ENCODE measurements at places on chromosomes 2 and 18.
A peak's percentile ranks its signal among the peaks of the same experiment; 100 is the strongest.

DNA sequence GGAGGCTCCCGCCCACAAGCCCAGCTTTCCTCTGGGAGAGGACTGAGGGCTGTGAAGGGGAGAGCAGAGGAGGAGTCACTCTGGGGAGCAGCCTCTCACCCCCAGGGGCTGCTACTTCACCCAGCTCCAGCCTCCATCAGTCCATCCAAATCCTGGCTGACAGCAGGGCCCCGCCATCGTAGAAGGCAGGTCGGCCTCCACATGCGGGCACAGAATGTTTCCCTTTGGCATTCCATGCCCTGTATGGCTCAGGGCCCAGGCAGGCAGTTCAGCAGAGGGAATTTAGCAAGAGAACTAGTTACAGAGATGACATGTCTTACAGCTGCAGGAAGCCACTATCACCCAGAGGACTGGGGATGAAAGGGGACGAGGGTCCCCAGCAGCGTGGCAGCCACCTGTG lies 6.4 kb upstream of the ODC1 start:
- DNase-seq, result no peak

- DNase-seq, result no peak
Observed at GRCh38 chr2:62733546-62733945, 28.0 kb downstream of the EHBP1 start.

GRCh38 chr2:223929571-223930102 lies 15.5 kb downstream of the WDFY1 start:
- DNase-seq, result no peak

DNA sequence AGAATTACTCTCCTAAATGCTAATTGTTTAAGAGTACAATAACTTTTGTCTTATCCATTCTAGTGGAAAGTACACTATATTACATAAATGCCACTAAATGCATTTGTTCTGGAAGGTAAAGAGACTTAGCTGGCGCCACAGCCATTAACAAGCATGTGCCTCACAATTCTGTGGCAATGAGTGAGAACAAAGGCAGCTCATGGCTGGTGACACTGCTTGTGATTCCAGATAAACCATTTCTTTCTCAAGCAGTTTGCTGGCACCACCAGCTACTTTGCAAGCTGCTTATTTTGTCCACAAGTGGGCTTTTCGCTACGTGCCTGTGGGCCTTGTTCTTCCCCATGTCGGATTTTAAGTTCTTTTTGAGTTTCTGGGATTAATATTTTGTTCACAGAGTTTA lies 147.6 kb upstream of the SMAD7 start:
- no peak for DNase-seq

DNA sequence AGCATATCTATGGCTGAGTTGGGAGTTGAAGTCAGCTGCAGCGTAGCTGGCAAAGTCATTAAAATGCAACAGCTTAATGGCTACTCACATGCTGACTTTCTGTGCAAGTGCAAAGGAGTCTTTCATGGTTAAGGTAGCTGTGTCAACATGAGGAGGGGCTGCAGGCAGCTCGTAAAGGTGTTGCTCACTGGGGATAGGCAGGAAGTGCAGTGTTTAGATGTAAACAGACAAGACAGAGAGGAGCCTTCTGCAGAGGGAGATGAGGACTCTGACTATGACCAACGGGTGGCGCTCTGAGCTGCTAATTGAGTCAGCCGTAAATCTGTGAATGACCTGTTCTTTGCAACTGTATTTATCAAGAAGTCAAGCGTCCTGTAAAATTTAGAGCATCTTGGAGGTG lies 22.3 kb upstream of the CAVIN2 start:
- DNase-seq, result peak; percentile 42

DNA sequence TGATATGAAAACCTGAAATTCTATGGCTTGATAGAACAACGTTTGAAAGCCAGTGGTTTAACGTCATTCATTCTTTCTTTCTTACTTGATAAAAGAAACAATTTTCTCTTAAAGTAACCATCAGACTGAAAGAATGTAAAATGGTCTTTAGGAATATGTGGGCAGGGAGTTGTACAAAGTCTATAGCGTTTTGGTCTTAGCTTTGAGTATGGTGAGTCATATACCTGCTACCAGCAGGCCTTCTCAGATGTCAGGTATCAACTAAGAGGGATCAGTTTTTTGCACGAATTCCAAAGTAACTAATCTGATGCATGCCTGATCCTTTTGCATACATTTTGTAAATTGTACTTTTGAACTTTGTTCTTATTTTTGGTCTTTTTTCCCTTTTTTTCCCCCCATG lies 101.5 kb upstream of the DSEL start:
- DNase-seq, result no peak

GRCh38 chr2:130303169-130303568 lies 39.5 kb upstream of the IMP4 start:
- no peak for DNase-seq

DNA sequence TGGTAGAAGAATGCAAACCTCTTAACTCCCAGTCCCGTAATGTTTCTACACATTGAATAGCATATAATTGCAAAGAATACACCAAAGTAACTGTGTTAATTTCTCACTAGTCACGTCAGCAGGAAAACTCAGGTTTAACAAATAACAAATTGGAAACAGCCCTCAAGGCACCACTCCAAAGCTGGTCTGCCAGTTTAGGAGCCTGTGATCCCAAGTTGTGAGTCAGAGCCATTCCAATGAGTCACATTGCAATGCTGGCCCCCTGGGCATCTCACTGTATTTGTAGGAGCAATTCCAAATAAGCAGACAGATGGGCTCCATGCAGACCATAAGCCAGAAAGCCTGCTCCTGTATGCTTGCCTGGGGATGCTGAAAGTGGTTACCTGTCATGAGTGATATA lies 143.2 kb upstream of the SETBP1 start:
- no peak for DNase-seq

DNA sequence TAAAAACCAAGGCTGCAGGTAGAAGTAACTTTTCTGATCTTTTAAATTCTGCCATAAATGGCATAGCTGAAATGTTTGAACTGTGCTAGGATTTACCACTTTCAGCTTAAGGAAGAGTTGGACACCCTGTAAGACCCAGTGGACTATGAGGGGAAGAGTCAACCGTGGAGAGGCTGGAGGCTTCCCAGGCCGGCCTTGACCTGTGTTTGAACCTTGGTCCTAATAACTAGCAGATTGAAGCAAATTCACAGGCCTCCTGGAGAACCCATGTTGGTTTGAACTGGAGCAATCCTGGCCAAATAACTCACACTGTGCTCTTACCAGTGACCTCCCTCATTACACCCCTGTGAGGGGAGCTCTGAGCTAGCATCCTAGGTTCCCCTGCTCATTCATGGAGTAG lies 87.2 kb upstream of the ALPP start:
- no peak for DNase-seq

DNA sequence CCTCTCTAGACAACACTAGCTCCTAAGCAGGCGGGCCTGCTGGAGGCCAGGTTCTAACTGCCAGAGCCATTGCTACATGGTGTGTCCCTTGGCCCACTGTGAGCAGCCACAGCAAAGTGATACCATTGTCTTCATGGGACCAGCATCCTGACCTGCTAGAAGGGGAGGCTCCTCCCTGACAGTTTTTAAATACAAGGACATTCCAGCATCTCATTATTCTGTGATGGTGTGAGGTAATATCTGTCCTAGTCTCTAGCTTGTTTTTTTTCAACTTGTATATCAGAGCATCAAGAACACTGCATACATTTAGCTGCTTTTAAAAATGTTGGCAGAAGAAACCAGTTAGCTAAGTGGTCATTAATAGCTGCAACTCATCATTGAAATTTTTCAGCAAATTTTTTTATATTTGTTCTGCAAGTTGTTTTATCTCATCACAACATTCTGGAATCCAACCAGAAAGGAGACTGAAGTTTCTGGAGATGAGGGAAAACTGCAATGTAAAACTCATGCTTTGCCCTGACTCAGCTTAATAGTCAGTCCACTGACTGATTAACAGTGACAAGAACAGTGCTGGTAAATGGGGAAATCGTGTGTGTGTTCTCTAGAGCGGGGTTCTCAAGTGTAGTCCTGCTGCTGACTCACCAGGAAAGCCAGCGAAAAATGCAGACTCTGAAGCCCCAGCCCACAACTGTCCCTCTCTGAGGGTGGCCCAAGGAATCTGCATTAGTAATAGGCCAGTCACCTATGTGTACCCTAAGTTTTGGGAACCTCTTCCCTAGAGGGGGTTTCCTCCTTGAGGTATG lies 17.8 kb downstream of the MAPRE3 start:
- DNase-seq, result no peak

DNA sequence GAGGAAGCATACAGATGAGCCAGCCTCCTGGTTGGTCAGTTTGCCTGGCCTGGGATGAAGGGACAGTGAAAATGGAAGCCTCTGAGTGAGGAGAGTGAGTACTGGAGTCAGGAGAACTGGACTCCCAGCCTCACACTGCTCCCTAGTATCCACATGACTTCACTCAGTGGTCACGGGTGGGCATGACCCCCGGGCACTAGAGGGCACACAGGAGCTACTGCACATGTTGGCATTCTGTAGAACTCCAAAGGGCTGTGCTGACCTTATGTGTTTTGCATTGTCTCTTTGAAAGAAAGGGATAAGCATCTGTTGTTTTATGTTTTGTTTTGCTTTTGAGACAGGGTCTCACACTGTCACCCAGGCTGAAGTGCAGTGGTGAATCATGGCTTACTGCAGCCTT lies 23.7 kb downstream of the NCAPH start:
- no peak for DNase-seq

- DNase-seq, result no peak
Observed at GRCh38 chr2:142596334-142597088, 281.0 kb upstream of the KYNU start.

- DNase-seq, result no peak
Observed at GRCh38 chr18:48663096-48663930, 124.5 kb downstream of the CTIF start.

DNA sequence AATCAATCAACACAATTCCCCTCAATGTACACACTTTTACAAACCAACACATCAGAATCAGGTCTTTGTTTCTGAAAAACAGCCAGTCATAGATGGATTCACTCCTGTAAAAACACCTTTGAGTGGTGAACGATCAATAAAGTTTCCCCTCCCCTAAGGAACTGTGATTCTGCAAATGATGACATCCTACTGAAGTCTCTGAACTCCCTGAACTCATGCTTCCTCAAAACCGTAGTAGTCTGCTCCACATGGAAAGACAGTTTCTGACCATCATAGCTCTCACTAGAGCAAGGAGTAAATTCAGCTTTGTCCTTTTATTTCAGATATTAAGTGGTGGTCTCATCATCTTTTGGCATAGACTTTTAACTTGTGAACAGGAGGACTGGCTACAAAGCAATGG lies 43.5 kb upstream of the ACTR3 start:
- no peak for DNase-seq

- DNase-seq, result no peak
Observed at GRCh38 chr18:26458526-26459232, 89.7 kb downstream of the KCTD1 start.

DNA sequence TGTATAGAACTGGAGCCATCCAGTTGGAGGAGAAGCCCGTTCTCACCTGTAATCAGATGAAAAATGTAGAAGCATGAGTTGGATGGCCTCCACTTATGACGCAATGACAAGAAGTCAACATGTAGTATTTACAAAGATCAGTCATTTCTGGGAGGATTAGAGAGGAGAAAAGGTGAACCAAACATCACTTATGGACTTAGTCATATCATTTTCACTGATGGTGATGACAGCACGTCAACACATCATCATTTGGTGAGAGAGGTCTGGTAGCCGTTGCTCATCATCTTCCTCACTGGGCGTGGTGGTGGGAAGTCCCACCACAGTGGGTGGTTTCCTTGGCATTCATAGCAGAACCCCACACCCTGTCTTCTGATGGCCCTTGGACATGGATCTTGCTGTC lies 264.2 kb upstream of the EPAS1 start:
- DNase-seq, result no peak

DNA sequence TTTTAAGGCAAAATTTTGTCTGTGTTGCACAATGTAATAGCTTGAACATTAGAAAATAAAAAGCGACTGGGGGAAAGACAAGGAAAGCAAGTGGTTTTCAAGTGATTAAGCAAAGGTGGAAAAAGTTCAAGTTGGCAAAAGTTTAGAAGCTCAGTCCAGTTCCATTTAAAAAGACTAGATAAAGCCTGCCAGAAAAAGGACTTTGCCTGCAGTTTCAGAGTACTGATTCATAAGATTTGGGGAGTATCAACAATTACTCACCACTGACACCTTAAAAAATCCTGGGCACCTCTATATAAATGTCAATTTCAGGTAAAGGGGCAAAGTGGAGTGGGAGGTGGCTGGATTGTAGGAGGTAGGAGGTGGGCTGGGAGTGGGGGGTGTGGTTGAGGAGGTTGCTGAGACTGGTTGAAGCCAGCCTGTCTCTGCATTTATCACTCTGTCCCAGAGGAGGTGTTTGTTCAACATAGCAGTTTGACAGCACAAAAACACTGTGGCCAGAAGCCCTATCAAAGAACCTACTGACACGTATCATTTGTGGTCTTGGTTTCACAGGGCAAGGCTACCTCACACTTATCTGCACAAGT lies 14.6 kb downstream of the ZEB2 start:
- DNase-seq, result no peak

GRCh38 chr2:136750065-136750464 lies 15.3 kb upstream of the THSD7B start:
- DNase-seq, result no peak

GRCh38 chr2:173819852-173820251 lies 145.3 kb downstream of the SP3 start:
- DNase-seq, result no peak
